Activated T-cell treated with anti-CD3 and anti-CD28 coated beads for 48 hours (primary cell): ENCODE measurements at places on chromosomes 5 and 9.

- no peak for DNase-seq
Measured at GRCh38 chr9:87886210-87886932, 3.7 kb downstream of the SPATA31E1 start.

- no peak for DNase-seq
Measured at GRCh38 chr9:93303806-93304573, 120.1 kb downstream of the WNK2 start.

GRCh38 chr5:117394506-117395157 lies 820.0 kb upstream of the SEMA6A start:
- DNase-seq = no peak

DNA sequence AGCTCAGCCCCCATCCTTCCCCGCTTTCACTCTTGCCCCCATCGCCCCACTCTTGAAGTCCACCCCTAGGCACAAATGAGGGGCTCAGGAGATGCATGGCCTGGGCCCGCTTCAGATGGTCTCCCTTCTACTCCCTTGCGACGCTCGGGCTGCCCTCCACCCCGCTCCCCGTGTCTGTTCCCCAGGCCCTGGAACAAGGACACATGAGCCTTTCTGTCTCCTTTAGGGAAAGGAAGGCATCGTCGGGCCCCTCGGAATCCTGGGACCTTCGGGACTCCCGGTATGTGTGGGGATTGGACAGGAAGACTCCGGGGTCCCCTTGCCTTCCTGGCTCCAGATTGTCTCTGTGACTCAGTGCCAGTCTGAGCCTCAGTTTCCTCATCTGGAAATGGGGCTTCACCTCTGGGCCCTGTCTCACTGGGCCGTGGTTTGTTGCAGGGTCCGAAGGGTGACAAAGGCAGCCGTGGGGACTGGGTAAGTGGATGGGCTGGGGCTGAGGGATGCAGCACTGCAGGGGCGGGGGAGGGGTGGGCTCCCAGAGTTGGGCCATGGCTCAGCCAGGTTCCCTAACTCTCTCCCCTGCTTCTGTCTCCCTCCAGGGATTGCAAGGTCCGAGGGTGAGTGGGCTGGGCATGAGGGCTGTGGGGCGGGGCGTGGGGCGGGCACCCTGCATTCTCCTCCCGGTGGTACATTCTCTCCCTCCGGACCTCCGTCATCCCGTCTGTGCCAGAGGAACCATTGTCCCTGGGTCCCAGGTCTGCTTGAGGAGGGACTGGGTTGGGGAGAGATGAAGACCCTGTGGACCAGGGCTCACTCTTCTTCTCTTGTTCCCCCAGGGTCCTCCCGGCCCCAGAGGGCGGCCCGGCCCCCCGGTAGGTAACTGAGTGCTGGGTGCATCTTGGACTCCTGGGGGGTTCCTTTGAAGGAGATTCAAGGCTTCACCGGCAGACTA lies 21.8 kb upstream of the ORM1 start:
- no peak for DNase-seq

DNA sequence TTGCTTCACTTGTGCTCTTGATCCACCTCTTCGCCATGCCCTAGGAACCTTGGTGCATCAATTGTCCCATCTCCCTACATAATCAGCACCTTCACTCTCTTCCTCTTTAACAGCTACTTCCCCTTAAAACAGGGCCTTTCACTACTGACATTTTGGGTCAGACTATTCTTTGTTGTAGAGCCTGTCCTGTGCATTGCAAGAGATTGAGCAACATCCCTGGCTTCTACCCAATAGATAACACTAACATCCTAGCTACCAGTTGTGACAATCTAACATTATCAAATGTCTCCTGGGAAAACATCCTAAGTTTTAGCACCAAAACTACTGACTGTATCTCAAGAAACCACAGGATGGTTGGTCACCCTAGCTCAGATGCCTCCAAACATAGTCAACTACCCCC lies 854.3 kb upstream of the DMAC1 start:
- DNase-seq = no peak

DNA sequence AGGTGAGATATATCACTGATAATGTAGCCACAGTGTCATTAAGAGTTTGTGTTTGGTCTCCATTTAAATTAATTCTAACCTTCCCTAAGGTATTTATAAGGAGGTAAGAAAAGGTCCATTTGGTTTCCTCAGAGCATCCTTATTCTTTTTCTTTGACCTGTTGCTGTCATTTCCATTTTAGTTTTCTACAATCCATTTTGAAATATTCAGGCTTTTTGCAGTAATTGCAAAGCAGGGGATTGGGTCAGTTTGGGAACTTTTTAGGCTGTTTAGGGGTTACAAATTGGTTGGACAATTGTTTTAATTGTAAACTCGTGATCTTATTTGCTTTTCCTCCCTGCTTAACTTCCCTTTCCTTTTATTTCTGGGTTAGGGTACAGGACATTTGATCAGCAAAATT lies 42.6 kb upstream of the PDZD2 start:
- no peak for DNase-seq

DNA sequence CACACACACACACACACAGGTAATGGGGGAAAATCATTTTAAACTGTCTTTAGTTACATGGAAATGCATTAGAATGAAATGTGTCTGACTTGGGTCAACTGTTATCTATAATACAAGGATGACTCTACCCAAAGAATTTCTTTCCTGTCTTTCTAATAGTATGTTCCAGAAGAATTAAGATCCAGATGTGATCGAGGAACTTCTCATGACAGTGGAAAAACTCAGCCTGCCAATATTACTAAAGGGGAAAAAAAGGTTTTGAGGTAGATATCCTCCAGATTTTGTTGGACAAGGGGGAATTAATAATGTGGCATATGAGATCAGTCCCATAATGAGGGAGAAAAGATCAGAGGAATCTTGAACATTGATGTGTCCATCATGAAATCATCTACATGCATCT lies 190.6 kb upstream of the MAP3K1 start:
- no peak for DNase-seq

GRCh38 chr5:149765932-149766331 lies 35.8 kb downstream of the PPARGC1B start:
- DNase-seq = no peak

- DNase-seq = no peak
Measured at GRCh38 chr5:132103969-132104391, 30.4 kb downstream of the CSF2 start.

- DNase-seq = no peak
Measured at GRCh38 chr9:23811633-23812032, 14.4 kb downstream of the ELAVL2 start.

GRCh38 chr9:18046068-18046467 lies 427.9 kb upstream of the ADAMTSL1 start:
- no peak for DNase-seq

- no peak for DNase-seq
Measured at GRCh38 chr9:95496687-95497086, 20.1 kb downstream of the PTCH1 start.

DNA sequence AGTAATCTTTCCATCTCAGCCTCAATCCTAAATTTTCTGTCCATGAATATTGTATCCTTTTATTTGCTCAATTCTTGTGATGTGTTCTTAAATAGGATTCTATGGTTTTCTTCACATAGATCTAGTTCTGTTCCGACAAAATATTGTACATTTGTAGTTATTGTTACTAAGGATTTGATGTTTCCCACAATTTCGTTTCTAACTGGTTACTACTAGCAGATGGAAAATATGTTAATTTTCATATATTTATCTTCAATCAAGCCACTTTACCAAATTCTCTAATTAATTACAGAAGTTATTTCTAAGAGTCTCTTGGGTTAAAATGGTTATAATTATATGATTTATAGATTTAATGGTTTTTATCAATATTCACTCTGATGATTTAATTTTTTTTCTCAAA lies 60.3 kb downstream of the SEC61B start:
- no peak for DNase-seq

GRCh38 chr5:124724357-124725039 lies 21.9 kb downstream of the ZNF608 start:
- DNase-seq = no peak

DNA sequence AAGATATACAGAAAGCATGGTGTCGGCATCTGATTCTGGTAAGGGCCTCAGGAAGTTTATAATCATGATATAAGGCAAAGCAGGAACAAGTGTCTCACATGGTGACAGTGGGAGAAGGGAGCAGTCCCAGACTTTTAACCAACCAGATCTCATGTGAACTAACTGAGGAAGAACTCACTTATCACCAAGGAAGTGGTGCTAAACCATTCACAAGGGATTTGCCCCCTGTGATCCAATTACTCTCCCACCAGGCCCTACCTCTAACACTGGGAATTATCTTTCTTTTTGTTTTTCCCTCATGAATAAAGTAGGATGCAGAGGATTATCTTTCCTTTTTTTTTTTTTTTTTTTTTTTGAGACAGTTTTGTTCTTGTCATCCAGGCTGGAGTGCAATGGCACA lies 123.4 kb upstream of the LRRTM2 start:
- no peak for DNase-seq
